ENCODE measurements at places on chromosomes 6 and 20. TPM values are rescaled to one million over a fixed set of nuclear protein-coding genes. Genes with fewer than 3 reads are reported as not detected.

- no peaks in the 10 kb centered on the region for H3K36me3 ChIP-seq
- DNase-seq, result no peak
- no peak overlapping the region for H3K27ac ChIP-seq
- no peaks in the 10 kb centered on the region for H3K27me3 ChIP-seq
Measured at GRCh38 chr6:148523551-148523950, 180.9 kb downstream of the SASH1 start.

DNA sequence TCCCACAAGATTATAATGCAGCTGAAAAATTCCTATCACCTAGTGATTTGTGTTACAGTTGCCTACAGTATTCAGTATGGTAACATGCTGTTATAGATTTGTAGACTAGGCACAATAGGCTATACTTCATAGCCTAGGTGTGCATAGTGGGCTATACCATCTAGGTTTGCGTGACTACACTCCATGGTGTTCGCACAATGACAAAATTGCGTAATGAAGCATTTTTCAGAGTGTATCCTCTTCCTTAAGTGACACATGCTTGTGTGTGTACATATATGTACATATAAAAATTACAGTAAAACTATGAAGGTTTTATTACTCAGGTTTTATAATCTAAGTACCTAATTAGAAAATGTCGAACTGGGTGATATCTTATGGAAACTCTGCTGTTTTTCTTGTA, 133.0 kb downstream of the FARS2 start:
- DNase-seq, result no peak
- no peak overlapping the region for H3K4me3 ChIP-seq
- no peaks in the 10 kb centered on the region for H3K4me1 ChIP-seq
- no peak overlapping the region for H3K27ac ChIP-seq
- no peaks in the 10 kb centered on the region for H3K36me3 ChIP-seq

GRCh38 chr6:81226957-81227356, 525.5 kb downstream of the TENT5A start:
- no peaks in the 10 kb centered on the region for H3K36me3 ChIP-seq
- H3K27me3 ChIP-seq, result no peaks in the 10 kb centered on the region
- H3K27ac ChIP-seq, result no peak overlapping the region
- DNase-seq, result no peak

- H3K27ac ChIP-seq, result no peak overlapping the region
- no peak for DNase-seq
- H3K4me1 ChIP-seq, result no peaks in the 10 kb centered on the region
- no peaks in the 10 kb centered on the region for H3K27me3 ChIP-seq
- H3K4me3 ChIP-seq, result no peak overlapping the region
Measured at GRCh38 chr6:56652231-56652630, 9.5 kb upstream of the DST start.

GRCh38 chr20:15196547-15197255, 859.3 kb upstream of the FLRT3 start:
- H3K4me3 ChIP-seq, result no peak overlapping the region
- no peak for DNase-seq
- H3K27ac ChIP-seq, result no peak overlapping the region
- H3K4me1 ChIP-seq, result no peaks in the 10 kb centered on the region
- no peaks in the 10 kb centered on the region for H3K27me3 ChIP-seq
- no peaks in the 10 kb centered on the region for H3K36me3 ChIP-seq

Gene ZNF133
- total RNA-seq, result 9.6 TPM

- DNase-seq, result no peak
- H3K4me3 ChIP-seq, result no peak overlapping the region
- no peaks in the 10 kb centered on the region for H3K36me3 ChIP-seq
- H3K27ac ChIP-seq, result no peak overlapping the region
Measured at GRCh38 chr6:141437685-141438084, 695.0 kb upstream of the GJE1 start.

DNA sequence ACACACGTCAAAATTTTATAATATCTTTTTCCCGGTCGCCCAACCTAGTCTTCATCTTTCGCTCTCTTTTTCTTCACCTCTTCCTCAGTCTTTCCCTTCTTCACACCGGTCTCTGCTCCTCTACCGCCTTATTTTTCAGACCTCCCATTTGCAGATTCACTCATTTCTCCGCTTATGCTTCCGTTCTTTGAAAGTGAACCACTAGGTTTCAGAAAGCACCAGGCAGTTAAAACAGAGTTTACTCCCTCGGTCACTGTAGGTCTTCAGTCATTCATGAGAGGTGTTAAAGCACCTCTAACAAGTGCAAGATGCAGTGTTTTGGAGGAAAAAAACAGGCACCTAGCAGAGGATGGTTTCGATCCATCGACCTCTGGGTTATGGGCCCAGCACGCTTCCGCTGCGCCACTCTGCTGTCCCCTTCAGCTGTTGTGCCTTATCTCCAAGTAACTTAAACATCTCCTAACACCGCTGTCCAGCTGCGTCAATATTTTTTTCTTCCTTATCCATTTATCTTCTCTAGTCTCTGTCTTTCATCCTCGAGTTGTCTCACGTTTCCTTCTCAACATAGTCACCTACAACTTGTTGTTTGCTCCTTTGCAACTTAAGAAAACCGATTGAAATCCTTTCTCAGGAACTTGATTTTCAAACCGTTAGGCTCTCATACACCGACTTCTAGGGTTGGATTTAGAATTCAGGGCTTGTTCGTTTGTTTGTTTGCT, 119.7 kb upstream of the ZNF184 start:
- no peaks in the 10 kb centered on the region for H3K4me1 ChIP-seq
- H3K4me3 ChIP-seq, result no peak overlapping the region
- no peaks in the 10 kb centered on the region for H3K36me3 ChIP-seq
- no peak for DNase-seq
- H3K27ac ChIP-seq, result no peak overlapping the region

GRCh38 chr6:142356201-142356883, 54.5 kb downstream of the ADGRG6 start:
- H3K4me3 ChIP-seq, result no peak overlapping the region
- no peaks in the 10 kb centered on the region for H3K36me3 ChIP-seq
- no peak overlapping the region for H3K27ac ChIP-seq
- no peaks in the 10 kb centered on the region for H3K4me1 ChIP-seq
- no peak for DNase-seq

Gene OXT
- not detected for total RNA-seq

DNA sequence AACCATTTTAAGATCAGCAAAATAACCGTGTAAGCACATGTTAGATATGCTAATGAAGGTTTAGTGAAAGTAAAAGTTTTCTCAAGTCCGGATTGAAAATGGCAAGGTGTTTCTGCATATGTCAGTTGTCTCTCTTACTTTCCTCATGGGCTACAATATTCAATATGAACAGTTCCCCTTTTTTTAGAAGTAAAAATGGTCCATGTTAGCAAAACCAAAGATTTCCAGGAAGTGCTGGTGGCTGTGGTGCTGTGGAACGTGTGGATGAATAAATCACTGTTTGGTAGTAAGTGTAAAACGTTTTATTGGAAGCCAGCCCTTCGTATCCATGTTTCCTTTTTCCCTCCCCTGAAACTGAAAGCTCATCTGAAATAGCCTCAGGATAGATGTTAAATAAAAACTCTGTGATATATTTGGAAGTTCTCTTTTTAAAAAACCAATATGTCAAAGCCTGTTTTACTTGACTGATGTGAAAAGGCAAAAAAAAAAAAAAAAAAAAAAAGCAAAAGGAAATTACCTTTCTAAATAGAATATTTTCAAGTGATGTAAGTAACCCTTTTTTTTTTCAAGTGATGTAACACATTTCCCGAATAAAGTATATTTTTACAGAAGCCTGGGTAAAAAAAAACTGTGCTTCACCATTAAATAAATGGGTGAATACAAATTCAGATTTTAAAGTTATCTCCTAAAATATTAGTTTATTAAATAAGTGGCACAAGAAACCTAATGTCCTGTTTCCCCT, 41.9 kb downstream of the PLEKHG1 start:
- no peaks in the 10 kb centered on the region for H3K27me3 ChIP-seq
- peak overlapping the region; percentile 49 for H3K27ac ChIP-seq
- H3K4me1 ChIP-seq, result no peaks in the 10 kb centered on the region
- H3K36me3 ChIP-seq, result no peaks in the 10 kb centered on the region
- H3K4me3 ChIP-seq, result no peak overlapping the region

GRCh38 chr6:25302677-25303128, 23.5 kb downstream of the CARMIL1 start:
- no peak for DNase-seq
- H3K36me3 ChIP-seq, result no peaks in the 10 kb centered on the region
- no peak overlapping the region for H3K4me3 ChIP-seq
- no peaks in the 10 kb centered on the region for H3K27me3 ChIP-seq
- no peak overlapping the region for H3K27ac ChIP-seq

GRCh38 chr6:37354526-37355384, 972 bp downstream of the RNF8 start:
- no peak for DNase-seq
- peaks cover 17% of the 10 kb centered on the region for H3K4me1 ChIP-seq
- H3K27me3 ChIP-seq, result no peaks in the 10 kb centered on the region

- no peaks in the 10 kb centered on the region for H3K4me1 ChIP-seq
- no peaks in the 10 kb centered on the region for H3K27me3 ChIP-seq
- H3K27ac ChIP-seq, result no peak overlapping the region
- no peak for DNase-seq
Measured at GRCh38 chr6:68086199-68086598, 548.9 kb upstream of the ADGRB3 start.

DNA sequence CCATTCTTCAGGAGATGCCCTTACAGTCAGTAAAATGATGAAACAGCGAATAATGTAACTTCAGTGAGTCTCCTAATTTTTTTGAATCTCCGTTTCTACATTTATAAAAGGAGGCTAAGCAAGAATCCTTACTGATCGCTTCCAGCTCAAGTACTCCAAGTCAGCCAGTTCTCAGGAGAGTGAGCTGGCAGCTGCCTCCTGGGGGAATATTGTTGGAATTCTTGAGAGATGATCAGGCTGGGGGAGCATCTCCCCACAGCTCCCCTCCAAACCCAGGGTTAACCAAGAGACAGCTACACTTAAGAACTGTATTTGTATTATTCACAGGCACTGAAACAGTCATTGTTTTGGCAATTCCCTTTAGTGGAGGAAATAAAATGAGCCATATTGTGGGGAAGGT, 89.1 kb upstream of the PCSK2 start:
- no peaks in the 10 kb centered on the region for H3K36me3 ChIP-seq
- H3K4me1 ChIP-seq, result no peaks in the 10 kb centered on the region
- H3K27me3 ChIP-seq, result no peaks in the 10 kb centered on the region
- no peak overlapping the region for H3K4me3 ChIP-seq

DNA sequence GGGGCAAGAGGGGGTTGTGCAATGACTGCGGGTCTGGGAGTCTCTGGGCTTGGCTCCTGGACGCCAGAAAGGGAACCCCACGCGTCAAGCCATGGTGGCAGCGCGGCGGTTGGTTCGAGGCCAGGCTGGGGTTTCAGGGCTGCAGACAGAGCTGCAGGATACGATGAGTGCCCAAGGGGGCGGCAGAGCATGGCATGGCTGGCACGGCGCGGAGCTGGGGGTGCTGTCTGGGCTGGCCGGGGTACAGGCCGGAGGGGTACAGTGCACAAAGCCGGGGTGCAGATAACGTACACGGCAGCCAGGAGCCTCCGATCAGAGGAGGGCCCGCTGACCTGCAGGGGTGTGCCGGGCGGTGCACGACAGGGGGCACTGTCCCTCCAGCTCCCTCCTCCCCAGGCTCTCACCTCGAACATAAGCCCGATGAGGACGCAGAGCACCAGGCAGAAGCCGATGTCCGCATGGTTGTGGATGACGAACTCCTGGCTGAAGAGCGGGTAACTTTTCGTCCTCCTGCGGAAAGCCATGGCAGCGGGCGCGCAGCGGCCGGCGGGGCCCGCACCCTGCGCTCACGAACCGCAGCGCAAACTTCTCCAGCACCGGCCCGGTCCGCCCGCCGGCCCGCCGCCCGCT, 353 bp downstream of the TRAM2 start:
- no peaks in the 10 kb centered on the region for H3K27me3 ChIP-seq
- H3K27ac ChIP-seq, result peak overlapping the region; percentile 55
- peak overlapping the region; percentile 65 for H3K4me3 ChIP-seq
- peaks cover 40% of the 10 kb centered on the region for H3K4me1 ChIP-seq
- DNase-seq, result peak; percentile 78

DNA sequence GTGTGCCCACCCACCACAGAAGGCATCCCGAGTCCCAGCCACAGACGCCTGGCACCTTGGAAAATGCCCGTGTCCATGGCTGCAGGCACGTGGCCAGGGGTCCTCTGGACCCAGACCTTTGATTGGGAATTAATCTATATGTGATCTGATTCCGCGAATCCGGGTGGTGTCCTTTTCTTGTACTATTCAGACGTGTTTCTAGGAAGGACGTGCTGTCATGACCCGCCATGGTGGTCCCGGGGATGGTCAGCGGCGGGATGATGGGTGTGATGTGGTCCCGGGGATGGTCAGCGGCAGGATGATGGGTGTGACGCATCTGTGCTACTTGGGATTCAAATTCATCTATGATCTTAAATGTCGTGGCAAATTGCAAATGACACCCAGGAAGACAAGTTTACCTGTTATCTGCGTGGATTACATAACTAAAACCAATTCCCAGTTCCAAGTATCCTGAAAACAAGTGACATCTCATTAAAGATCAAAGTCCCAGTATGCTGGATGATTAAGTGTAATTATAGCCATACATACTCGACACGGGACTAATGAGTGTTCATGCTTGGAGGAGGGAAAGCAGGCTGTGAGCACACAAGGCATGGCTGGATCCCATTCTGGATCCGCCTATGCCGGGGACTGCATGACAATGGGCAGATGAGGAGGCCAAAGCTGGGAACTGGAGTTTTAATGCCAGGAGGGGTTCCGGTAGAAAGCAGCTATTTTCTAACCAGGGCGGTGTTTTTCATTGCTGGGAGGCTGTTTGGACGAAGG, 256.5 kb downstream of the TAF4 start:
- no peak overlapping the region for H3K27ac ChIP-seq
- H3K27me3 ChIP-seq, result no peaks in the 10 kb centered on the region
- no peak for DNase-seq
- H3K4me3 ChIP-seq, result no peak overlapping the region
- no peaks in the 10 kb centered on the region for H3K4me1 ChIP-seq
- no peaks in the 10 kb centered on the region for H3K36me3 ChIP-seq

DNA sequence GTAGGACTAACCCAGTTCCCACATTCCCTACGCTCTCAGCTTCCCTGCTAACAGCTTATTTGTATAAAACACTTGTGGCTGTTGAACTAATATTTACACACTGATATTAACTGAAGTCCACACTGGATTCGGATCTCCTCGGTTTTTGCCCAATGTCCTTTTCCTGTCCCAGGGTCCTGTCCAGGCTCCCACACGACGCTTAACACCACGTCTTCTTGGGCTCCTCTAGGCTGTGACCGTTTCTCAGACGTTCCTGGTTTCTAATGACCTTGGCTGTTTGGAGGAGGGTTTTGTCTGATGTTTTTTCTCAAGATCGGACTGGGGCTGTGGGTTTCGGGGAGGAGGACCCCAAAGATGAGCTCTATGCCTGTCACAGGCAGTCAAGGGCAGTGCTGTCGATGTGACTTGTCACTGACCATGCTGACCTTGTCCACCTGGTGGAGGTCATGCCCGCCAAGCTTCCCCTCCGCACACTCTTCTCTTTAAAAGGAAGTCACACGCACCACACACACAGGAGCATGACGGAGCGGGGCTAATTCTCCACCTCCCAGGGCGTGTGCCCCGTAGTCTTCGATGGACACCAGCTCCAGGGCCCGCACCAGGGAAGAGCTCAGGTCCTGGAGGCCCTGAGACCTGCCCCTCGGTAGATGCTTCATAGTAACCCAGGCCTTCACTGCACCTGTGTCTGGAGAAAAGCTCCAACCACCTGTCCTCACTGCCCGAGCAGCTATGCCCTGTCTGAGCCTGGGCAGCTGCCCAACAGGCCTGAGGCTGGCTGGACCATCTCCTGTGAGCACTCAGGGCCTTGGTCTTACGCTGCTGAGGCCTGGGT, 72.0 kb downstream of the TTLL2 start:
- H3K27me3 ChIP-seq, result no peaks in the 10 kb centered on the region
- H3K27ac ChIP-seq, result no peak overlapping the region
- no peak overlapping the region for H3K4me3 ChIP-seq
- no peaks in the 10 kb centered on the region for H3K36me3 ChIP-seq

All from natural killer cell (primary cell).